ENCODE measurements at places on chromosomes 13 and 19.

- no peak for DNase-seq
Observed at GRCh38 chr19:58304748-58305064, 471 bp upstream of the ERVK3-1 start.

DNA sequence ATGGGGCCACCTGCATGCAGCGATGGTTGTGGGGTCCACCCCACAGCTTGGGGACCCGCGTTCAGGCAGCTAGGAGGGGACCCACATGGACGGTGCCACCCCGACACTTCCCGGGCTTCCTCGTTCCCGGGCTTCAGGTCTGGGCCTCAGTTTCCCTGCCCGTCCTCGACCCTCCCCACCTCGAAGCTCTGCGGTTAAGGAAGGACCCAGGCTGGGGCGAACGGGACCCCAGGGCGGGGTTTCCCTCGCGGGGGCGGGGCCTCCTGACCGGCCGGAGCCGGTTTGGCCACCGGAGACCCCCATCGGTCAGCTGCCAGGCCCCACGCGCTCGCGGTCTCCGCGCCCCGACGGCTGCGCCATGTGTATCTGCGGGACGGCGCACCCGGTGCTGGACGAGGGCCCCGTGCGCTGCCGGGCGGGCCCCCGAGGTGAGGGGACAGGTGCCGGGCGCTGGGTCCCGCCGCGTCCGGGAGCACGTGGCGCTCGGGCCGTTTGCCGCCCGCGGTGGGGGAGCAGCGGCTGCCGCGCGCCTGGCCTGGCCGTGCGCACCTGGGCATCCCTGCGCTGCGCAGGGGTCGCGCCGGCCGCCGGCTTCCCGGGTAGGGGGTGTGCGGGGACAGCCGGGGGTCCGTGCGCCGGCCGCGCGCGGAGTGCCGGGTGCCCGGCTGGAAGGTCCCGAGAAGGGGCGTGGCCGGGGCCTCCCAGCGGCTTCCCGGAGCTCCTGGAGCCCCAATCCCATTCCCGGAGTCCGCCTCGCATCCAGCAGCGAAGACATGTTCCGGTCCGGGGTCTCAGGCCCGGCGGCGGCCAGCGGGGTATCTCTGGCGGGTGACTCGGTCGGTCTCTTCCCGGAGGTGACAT is 4.2 kb downstream of the ARHGAP45 start:
- no peak for DNase-seq

DNA sequence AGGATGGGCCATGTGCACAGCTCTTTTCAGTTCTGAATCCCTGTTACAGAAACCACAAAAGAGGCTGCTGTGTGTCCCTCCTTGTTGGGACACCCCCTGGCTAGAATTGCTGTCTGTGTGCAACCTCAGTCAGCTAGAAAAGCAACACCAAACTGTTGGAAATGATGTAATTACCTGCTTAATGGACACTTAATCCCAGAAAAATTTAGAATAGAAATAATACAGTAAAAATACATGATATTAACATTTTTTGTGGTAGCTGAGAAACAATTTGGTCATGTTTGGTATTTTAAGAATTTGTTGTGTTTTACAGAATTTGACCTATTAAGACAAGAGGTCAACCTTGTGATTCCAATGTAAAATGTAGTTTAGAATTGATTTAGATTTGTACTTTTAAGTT is 46.8 kb downstream of the FAM124A start:
- DNase-seq = peak; percentile 33

GRCh38 chr13:19888799-19889198 is 25.4 kb upstream of the ZMYM5 start:
- DNase-seq = no peak

DNA sequence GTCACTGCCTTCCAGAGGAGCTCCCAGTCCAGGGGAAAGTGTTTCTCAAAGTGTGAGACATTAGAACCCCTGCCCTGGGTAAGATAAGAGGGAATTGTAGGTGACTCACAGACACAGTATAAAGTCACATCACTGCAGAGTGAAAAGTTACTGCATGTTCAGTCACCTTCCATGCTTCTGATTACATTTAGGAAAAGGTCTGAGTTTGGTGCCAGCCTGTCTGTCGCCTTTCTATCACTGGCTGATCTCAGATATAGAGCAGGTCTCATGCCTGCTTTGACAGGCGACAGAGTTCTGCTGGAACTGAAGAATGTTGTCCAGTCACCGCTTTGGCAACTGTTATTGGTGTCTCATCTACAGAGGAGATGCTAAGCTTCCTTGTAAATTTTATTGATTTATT is 1078.6 kb downstream of the UQCRFS1 start:
- no peak for DNase-seq

DNA sequence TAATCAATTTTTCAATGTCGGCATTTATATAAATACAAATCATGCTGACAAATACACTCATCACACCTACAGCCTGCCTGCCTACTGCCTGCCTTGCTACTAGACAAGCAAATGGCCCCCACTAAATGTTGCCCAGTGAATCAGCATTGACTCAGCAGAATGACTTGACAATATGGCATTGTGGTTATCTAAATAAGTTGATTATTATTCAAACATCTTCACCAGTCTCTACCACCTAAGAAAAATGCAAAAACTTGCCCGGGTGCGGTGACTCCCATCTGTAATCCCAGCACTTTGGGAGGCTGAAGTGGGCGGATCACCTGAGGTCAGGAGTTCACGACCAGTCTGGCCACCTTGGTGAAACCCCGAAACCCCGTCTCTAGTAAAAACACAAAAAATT is 296.1 kb downstream of the PCDH9 start:
- no peak for DNase-seq

GRCh38 chr19:33871605-33872004 is 74.9 kb downstream of the KCTD15 start:
- no peak for DNase-seq

GRCh38 chr13:87444135-87444534 is 227.0 kb upstream of the SLITRK5 start:
- DNase-seq = no peak

DNA sequence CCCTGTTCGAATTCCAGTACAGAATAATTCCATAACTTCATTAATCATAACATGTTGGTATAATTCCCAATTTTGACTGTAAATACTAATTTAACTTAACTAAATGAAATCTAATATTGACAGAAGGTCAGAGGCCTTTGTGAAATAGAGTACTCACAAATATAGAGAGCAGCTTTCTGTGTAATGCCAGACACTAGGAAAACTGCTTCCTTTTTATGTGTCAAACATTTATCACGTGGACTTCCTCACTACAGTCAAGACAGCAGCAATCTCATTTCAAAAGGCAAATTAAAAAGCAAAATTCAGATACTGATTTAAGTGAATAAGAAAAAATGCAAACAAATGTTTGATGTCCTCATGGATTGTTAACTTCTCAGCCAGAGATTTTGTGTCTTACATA is 13.1 kb downstream of the ITM2B start:
- no peak for DNase-seq

GRCh38 chr19:3336680-3337523 is 29.5 kb upstream of the NFIC start:
- peak; percentile 99 for DNase-seq

DNA sequence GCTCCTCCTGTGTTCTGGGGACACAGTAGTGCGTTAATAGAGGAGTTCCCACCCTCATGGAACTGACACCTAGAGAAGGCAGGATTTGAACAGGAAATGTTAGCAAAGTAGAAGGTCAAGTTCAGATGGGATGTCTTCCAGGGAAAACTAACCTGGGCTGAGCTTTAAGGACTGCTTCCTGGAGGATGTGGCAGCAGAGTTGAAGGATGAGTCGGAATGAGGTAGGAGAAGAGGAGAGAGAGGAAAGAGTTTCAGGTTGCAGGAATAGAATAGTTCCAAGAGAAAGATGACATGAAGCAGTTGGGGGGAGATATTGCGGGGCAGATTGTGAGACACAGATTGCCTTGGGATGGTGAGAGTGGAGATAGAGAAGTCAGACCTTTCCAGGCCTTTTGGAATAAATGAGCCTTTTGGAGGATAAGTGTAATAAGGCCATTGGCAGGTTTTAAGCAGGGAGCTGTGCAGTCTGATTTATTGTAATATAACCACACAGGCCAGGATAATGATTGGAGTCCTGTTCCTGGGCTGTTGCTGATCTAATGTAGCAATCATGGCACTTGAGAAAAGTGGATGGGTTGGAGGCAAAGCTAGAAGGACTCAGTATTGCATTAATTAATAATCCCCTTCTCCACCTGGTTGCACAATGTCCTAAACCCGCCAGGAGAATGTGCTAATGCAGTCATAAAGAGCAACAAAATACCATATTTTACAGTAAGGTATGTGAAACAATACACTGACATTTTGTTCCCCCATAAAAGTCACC is 205.4 kb downstream of the SHISA2 start:
- no peak for DNase-seq

GRCh38 chr19:46474211-46474610 is 2.8 kb upstream of the PNMA8A start:
- no peak for DNase-seq

GRCh38 chr13:97512732-97513131 is 78.8 kb downstream of the RAP2A start:
- DNase-seq = no peak

DNA sequence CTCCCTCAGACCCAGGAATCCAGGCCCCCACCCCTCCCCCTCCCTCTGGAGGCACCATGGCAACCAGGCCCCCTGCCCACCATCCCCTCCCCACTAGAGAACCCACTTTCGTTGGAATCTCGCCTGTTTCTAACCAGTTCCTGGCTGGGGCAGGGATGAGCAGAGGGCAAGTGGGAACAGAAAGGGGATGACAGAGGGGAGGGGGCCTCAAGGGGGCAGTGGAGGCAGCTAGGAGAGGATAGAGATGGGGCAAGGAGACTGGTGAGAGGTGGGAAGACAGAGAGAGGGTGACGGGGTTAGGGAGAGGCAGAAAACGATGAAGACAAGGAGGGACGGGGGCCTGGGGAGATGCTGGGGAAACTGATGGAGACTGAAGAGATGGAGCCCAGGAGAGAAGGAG is 586 bp upstream of the C19orf81 start:
- DNase-seq = no peak

GRCh38 chr13:97810152-97810551 is 143.3 kb upstream of the IPO5 start:
- no peak for DNase-seq

DNA sequence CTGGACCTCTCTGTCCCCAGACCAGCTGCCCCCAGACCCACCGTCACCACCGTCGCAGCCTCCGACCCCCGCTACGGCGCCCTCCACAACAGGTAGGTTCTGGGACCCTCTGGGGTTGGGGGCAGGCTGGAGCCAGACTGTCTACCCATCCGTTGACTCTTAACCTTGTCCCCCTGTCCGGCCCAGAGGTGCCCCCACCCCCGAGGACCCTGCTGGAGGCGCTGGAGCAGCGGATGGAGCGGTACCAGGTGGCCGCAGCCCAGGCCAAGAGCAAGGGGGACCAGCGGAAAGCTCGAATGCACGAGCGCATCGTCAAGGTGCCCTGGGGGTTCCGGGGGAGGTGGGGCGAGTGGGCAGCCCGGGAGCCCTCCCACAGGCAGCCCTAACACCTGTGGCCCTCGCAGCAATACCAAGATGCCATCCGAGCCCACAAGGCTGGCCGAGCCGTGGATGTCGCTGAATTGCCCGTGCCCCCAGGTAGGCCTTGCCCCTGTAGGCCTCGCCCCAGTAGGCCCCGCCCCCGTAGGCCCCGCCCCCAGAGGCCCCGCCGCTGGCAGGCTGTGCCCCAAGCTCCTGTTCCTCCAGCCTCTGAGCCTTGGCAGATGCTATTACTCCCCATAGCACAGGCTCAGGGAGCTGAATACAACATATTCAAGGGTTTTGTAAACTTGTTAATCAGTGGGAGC is 12.9 kb downstream of the CC2D1A start:
- no peak for DNase-seq

- DNase-seq = no peak
Observed at GRCh38 chr19:28537896-28538295, 675.1 kb downstream of the UQCRFS1 start.

DNA sequence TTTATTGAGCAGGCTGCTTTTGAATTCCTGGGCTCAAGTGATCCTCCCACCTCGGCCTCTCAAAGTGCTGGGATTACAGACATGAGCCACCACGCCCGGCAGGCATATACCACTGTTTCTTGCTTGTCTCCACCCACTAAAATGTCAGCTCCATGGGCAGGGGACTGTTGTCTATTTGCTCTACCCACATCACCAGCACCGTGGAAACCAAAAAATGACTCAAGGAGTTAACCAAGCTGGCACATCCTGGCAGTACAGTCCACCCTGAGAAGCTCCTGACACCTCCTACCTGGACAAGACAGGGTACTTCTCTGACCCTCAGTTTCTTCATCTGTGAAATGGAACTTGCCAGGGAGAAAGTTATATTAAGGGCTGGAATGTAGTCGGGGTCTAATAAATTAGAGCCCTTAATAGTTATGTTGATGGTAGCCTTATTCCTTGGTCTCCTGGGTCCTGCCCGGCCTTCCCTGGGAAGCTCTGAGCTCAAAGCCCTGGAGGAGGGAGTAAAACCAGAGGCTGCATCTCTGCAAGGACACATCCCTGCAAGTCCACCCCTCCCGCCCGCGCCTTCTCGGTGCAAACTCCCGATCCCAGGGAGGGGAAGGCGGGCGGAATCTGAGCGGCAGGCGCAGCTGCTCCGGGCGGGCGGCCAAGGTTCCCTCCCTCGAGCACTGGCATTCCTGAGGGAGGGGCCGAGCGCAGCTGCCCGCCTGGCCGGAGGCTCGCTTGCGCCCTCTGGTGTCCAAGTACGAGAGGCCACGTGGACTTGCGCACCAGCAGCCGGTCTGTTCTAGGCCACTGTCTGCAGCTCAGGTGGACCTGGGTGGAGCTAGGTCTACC is 14.1 kb downstream of the RDH8 start:
- peak; percentile 98 for DNase-seq
